Activated CD8-positive, alpha-beta T cell treated with anti-CD3 and anti-CD28 coated beads, Interleukin-2, amount 10 ng/mL, durations not matched to agents 7 days and 5 days (primary cell): ENCODE measurements at places on chromosomes 2 and 18.
A peak's percentile ranks its signal among the peaks of the same experiment; 100 is the strongest.

GRCh38 chr2:44273596-44273995 is 1.7 kb upstream of the SLC3A1 start:
- no peak for DNase-seq

DNA sequence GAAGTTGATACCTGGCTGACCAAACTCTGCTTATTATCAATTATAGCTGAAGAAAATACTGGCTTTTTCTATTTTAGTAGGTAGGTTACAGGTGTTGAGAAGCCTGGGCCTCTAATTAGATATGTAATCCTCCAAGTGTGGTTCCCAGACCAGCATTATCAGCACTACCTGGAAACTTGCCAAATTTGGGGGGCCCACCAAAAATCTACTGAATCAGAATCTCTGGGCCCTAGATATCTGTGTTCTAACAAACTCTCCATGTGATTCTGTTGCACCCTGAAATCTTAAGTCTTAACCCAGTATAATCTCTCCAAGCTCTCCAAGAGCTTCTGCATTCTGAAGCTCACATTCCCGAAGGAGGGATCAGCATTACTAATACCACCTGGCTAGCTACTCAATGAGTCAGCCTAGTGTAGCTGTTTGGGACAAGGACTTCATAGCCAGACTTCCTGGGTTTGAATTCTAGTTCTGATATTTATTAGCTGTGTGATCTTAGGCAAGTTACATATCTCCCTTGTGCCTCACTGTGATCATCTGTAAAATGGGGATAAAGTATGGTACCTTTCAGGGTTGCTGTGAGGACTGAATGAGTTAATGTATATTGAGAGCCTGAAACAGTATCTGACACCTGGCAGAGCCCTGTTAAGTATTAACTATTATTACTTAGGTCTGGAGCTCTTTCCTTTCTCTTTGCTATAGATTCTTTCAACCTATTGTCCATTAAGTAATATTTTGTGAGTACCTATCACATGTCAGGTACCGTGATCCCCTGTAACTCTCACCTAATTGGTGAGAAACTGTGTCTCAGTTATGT is 94.1 kb upstream of the CD302 start:
- DNase-seq = no peak

GRCh38 chr2:168639441-168639898 is 163.0 kb upstream of the NOSTRIN start:
- no peak for DNase-seq

DNA sequence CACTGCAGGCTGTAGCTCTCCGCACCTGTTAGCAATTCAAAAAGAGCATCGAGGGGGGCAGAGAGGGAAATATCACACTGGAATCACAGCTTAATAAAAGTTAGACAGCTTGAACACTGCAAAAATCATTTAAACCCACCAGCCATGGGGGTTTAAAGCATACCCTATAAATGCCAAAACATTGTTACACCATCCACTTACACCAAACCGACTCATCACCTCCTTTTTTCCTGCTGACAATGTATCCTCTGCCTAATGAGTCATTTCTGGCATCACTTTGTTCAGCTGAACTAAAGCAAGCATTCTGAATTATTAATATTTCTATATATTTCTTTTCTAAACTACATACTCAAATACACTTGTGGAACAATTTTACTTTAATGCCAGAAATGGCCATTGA is 21.6 kb downstream of the MC4R start:
- DNase-seq = no peak

- DNase-seq = no peak
Measured at GRCh38 chr2:17429130-17429529, 89.1 kb downstream of the RAD51AP2 start.

- DNase-seq = no peak
Measured at GRCh38 chr2:503288-503999, 173.8 kb downstream of the TMEM18 start.

GRCh38 chr18:74411475-74411874 is 45.6 kb downstream of the DIPK1C start:
- no peak for DNase-seq

DNA sequence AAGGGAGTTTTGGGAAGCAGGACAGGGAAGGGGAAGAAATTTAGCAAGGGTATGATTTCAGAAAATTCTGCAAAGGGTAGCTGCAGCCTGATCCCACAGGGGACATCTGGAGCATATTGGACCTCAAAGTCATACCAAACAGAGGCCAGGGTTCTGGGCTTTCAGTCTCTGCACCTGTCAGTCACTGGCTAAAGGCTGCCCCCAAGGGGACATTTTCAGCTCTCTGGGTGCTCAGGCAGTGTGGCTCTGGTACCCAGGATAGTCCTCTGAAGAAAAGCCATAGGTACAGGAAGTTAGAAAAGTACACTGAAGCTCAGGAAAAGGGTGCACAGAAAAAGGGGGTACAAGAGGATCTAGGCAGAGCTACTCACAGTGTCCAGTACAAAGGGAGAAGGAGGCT is 149.2 kb downstream of the INSIG2 start:
- no peak for DNase-seq

DNA sequence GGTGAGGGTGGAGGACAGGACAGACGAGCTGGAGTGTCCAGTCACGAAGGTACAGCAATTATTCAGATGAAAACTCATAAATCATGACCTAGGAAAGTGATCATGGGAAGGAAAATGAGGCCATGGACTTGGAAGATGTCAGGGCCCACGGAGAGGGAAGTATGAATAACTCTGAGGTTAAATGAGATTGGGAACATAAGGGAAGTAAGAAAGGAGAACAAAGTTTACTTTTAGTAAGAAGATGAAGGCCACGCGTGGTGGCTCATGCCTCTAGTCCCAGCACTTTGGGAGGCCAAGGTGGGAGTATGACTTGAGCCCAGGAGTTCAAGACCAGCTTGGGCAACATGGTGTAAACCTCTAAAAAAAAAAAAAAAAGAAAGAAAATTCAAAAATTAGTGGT is 56.2 kb downstream of the AQP4 start:
- DNase-seq = no peak

DNA sequence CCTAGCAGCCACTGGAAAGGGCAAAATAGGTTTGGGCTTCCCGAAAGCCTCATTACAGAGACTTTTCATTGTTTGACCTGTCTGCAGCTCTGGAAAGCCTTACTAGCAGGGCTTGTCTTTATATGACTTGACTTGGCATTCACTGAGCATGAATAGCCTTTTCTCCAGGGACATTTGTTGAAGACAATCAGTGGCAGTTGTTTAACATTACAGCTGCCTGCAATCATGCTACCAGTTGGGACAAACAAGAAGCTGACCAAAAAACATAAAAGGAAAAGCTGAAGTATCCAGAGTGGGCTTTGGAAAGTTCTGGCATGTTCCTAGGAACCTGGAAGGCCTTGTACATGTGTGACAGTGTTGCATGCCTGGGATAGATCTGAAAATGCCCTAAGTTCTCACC is 121.4 kb downstream of the KCNF1 start:
- no peak for DNase-seq

- DNase-seq = no peak
Measured at GRCh38 chr2:160377204-160377995, 116.2 kb downstream of the RBMS1 start.

- no peak for DNase-seq
Measured at GRCh38 chr2:63192169-63192888, 141.7 kb downstream of the OTX1 start.

DNA sequence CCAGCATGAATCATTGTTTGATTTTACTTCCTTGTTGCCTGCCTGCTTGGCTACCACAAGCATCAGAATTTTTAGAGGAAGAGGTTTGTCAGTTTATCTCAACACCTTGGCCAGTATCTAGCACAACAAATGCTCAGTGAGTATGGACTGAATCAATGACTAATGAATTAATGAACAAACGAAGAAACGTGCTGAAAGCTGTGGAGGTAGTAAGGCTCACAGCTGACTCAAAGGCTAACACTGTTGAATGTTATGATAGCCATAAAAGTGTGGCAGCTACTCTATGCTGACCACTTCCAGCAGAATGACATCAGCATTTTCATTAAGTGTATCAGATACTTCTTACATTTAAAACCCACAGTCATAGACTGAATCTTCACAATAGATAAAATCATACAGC is 543.4 kb downstream of the IRS1 start:
- DNase-seq = no peak

DNA sequence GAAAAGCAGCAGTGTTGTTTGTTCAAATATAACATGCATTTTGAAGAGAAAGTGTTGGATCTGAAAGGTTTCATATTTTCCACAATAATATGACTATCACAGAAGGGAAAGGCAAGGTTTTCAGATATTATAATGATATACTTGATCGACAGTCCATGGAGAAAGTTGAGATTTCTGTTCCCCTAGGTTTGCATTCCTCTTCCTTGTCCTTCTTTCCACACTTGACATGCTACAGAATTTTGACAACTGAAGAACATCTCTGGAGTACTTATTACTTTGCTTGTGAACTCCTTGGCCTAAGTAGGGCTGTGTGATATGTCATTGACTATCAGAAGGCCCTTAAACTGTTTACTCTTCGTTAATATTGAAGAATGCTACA is 46.5 kb downstream of the TMEFF2 start:
- no peak for DNase-seq

DNA sequence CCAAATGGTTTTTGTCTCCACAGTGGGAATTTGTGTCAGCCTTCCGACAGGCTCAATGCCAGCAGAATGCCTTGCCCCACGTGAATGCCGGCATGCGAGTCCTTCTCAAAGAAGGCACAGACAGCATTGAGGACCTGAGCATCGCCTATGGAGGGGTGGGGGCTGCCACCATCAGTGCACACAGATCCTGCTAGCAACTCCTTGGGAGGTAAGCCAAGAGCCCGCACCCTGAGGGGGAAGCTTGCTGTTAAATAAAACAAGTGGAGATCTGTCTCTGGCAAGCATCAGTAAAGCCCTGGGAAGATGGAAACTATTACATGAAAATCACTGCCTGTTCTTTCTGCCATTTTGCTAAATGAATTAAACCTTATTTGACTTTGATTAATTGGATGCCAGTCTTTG is 67.5 kb upstream of the BZW1 start:
- DNase-seq = no peak

DNA sequence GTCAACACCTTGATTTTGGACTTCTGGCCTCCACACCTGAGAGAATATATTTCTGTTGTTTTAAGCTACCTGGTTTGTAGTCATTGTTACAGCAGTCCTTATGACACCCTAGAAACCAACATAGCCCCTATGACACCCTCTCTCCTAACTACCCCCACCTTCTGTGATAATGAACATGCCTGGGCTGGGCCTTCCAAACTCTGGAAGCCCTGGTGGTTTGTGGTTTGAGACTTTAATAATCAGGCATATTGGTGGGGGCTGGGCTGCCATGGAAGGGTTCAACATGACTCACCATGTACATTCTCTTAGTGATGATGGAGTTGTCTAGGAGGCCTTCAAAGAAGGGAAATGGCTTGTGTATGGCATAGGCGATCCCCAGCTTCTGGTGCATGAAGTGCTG is 3.3 kb downstream of the SP110 start:
- no peak for DNase-seq

DNA sequence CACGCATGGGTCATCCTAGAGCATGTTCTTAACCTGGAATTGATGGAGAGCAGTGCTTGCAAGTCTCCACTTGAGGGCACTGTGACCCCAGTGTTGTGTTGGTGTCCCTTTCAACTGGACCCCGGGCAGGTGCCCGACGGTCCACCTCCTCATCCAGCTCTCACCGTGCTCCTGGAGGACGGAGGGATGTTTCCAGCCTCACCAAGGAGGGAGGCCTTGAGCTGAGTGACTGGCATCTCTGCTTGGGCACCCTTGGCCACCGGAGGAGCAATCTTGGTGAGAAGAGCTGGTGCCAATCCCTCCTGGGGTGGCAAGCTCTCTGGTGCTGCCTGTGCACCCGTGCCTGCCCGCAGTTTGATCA is 45.4 kb upstream of the ASB18 start:
- DNase-seq = no peak

GRCh38 chr2:170723446-170723958 is 8.4 kb downstream of the SP5 start:
- no peak for DNase-seq

GRCh38 chr2:105789745-105790460 is 45.2 kb downstream of the NCK2 start:
- DNase-seq = peak; percentile 85

DNA sequence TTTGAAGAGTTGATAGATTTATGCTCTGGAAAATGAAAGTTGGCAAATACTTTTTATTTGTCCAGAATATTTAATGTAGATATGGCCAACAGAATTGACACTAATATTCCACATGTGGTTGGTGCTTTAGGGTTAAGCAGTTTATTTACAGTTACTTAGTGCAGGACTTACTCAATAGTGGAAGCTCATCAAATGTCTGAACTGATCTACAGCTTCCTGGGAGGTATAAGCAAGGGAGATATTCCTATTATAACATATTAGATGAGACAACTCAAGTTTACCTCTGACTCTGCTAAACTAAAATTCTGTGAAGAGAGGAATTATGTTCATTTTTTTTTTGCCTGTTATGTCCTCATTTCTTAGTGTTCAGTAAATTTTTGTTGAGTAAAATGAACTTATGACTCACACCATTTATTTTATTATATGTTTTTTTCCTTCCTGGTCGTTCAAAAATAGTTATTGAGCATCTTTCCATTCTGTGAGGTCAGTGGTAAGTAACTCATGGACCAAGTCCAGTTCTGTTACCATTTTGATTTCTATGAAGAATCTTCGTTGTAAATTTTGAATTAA is 13.6 kb downstream of the ABI2 start:
- no peak for DNase-seq

DNA sequence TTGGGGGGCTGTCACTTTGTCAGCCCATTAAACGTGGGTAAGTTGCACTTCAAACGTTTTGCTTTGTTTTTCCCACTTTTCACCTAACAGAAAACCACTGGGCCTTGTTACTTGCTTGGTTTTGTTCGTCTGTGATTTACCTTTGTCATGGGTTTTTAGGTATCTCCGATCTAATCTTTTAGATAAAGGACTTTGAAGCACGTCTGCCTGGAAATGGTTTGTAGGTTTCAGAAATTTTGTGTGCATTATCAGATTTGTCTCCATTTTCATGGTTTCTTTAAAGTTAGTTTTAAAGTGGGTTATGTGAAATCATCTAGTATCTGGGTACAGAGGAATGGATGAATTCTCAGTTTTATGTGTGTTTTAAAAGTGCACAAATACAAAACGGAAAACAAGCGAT is 6.4 kb downstream of the CTDP1 start:
- DNase-seq = no peak

DNA sequence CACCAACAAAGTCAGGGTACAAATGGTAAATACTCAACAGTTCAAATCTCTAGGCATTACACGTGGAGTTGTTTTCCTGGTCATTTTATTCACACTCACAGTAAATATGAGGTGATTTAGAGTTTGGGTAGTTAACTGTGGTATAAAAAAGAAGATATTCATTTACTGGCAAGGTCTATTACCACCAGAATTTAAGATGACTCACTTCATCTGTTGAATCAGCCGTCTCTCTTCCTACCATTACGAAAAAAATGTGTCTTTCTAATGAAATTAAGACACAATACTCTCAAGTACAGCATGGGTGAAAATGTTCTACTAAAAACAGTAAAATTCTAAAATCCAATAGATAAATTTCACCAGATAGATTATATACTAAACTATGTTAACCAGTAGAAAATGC is 21.0 kb upstream of the GPR75 start:
- DNase-seq = no peak

- peak; percentile 64 for DNase-seq
Measured at GRCh38 chr2:8481463-8482009, 200.3 kb upstream of the ID2 start.
